NCI-H526 (cell line): ENCODE measurements at places on chromosomes 1 and 21.

- no peak for DNase-seq
Measured at GRCh38 chr1:182118851-182119250, 57.3 kb upstream of the ZNF648 start.

GRCh38 chr1:172976222-172977041, 74.3 kb downstream of the TNFSF18 start:
- no peak for DNase-seq

DNA sequence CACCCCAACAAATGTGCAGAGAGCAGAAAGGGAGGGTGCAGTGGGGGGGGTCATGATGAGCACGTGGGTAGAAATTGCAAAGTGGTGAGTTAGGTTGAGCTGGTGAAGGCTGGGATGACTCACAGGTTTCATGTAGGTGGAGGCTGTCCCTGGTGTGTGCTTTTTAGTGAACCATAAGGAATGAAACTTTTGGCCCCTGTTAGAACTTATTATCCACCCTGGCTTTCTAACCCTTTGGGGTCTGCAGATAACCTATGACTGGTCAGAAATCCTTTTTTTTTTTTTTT, 46.9 kb downstream of the DOP1B start:
- DNase-seq = no peak

- DNase-seq = no peak
Measured at GRCh38 chr1:179781962-179782361, 38.9 kb downstream of the FAM163A start.

DNA sequence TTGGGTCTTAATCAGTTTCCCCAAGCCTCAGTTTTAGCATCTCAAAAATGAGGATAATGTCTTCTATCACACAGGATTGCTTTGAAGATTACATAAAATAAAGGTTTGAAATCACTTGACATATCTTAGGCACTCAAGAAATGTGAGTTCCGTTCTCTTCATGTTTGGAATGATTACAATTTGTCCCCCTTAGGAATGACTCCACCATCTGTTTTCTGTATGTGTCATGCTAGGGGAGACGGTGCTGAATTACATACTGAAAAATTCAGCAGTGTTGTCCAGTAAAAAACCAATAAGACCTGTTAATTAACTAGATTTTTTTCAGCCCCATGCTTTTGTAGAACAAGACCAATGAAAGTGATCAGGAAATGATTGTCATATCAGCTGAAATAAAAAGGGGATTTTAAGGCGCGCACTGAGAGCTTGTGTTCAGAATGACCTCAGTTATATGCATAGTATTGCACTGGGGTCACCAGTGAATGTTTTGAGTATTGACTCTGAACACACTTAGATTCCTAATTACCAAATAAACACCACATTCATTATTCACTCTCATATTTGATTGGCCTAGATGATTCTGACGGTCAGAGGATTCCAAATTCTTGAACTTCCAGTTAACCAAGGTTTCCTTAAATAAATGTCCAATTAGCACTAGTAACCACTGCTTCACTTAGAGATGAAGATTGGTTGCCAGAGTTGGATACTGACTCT, 114.5 kb upstream of the KCNK2 start:
- DNase-seq = no peak

DNA sequence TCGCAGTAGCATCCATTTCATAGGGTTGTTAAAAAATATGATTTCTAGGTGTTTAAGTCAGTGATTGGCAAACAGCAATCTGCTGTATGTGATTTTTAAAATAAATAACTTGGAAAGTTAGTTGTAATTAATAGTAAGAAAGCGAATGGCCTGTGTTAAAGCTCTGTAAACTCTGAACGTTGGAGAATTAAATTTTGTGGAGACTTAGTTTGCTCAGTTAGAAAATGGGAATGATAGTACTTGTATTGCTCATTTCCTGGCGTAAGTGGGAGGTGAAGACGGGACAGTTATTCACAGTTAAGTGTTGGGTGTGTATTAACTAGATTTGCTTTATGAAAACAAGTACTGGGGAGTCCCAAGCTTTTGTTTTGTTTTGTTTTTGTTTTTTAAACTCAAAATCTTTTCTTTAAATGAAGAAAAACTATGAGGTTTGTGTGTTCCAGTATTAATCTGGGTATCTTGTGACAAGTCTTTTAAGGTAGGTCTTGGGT, 995 bp downstream of the CACYBP start:
- peak; percentile 26 for DNase-seq

DNA sequence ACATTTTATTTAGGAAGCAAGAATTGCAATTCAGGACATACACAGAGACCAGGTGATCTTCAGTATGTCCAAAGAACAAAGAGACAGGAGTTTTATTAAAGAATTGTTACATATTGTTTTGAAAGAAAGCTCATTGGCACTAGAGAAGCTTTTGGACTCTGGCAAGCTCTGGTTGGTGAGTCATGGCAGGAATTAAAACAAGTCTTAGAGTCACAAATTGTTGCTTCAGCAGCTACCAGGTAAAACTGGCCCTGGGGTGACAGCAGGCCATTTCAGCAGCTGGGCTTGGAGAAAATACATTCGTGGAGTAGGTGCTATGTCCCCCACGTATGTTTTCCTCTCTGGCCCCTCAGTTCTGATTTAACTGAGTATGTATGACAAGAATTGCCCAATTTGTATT, 58.8 kb downstream of the MAP3K21 start:
- no peak for DNase-seq

DNA sequence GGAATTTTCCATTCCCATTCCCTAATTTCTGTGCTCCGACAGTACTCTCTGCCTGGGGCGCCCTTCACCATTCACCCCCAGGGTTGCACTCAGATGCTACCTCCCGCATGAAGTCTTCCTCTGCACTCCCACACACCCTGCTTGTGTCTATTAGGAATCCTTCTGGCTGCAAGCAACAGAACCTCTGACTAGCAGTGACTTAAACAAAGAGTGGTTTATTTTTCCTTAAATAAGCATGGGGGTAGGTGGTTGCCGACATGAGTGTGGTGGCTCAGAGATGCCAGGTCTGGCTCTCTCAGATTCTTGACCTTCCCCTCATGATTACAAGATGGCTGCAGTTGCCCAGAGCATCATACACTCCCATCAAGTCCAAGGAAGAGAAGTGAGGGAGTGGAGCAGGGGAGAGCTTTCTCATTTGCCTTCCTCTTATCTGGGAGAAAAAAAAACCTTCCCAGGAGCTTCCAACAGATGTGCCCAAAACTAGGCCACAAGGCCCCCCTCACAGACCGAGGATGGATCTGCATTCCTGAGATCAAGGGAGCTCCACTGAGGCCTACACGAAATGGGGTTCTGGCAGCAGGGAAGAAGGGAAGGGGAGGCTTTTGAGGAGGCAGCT, 49.6 kb upstream of the LBR start:
- no peak for DNase-seq

GRCh38 chr1:151372058-151372934, at the start of gene SELENBP1:
Gene SELENBP1 (minus strand): TSS chr1:151372705. CDS start chr1:151372641, 64 bp downstream.
- DNase-seq = peak; percentile 23

DNA sequence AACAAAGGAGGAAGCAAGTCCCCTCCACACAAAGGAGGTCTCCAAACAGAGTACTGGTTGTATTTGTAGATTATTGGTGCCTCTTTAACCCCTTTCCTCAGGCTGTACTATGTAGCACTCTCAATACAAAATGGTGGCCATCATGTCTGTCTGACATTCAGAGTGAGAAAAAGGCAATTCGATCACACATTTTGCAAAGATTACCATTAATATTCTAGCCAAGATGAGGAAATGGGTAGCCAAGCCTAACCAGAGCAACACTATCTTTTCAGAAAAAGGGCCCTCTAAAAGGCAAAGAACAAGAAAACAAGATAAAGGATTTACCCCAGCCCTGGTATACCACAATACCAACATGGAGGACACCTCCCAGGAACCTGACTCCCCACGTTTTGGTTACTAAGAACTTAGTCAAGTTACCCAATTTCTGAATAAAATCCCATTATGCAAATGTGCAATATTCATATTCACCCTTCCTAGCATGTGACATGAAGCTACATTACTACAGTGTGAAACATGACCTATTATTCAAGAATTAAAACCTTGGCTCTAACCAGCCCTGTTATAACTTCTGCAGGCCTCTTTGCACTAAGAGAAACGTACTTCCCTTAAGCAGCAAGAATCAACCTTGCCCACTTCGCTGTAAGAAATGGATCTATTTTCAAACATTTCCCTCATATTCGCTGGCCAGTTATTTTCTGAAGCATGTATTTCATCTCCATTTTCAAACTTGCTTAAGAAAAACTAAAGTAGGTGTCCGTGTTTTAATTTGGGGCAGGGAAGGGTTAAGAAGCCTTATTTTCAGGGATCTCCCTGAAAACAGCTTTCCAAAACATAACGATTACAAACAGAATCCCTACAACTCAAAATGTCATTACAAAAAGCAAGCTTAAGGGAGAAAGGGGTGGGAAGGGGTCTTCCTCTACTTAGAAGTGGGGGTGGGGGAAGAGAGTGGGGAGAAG, 2.1 kb downstream of the KDM5B start:
- no peak for DNase-seq
